ENCODE measurements at places on chromosomes 5 and 9.

DNA sequence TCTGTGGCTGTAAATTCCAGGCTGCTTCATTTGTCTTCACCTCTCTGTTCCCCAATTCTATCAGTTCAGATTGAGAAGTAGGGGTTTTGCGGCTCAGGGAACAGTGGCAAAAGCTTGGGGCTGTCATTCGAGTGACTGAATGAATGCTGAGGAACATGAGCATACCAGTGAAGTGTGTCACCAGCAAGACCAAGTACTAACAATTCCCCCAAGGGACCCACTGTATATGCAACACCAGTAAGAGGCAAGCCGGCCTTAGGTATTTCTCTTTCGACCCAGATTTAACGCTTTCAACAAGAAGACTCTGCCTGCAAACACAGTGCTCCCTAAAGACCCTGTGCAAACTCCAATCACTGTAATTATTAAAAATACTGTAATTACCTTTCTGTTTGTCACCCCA lies 25.8 kb downstream of the KLHL3 start:
- DNase-seq, result no peak

GRCh38 chr9:79383096-79383495 lies 188.7 kb upstream of the TLE4 start:
- no peak for DNase-seq

- peak; percentile 82 for DNase-seq
These were observed 75.5 kb downstream of the KLHL3 start for GRCh38 chr5:137660349-137660817.

- DNase-seq, result no peak
These were observed 144.7 kb downstream of the KDM4C start for GRCh38 chr9:6902423-6902822.

DNA sequence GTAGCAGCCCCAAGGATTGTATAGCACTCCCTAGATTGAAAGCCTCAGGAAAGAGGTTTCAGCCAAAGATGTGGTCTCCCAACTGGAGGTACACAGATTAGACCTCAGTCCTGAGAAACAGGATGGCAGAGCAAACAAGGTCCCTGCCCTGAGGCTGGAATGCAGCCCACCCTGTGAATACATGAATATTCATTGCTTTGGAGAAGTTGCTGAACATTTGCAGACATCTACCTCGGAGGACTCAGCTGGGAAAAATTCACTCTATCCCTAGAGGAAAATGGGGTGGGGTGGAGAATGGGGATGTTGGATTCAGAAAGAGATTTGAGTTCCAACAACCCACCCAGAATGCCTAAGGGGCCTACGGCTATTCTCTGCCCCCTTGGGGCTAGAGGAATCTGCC lies 129.4 kb downstream of the SLIT3 start:
- DNase-seq, result no peak

DNA sequence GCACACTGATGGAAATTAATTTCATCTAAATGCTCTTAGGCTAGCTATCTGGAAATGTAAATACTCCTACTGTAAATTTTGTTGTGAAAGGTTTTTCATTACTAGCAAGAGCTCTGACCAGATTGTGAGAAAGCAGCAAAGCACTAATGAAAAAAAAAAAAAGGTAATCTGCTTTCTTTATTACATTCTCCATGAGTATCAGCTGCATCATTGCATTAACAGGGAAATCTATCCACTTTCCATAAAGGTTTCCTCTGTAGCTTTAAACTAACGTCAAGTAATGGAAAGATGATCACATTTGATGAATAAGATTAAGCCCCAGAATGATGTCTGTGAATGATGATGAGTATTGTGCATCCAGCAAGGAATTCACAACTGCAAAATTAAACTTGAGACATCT lies 790.6 kb upstream of the TYRP1 start:
- no peak for DNase-seq

- no peak for DNase-seq
These were observed 103.8 kb upstream of the FBN2 start for GRCh38 chr5:128641861-128642260.

DNA sequence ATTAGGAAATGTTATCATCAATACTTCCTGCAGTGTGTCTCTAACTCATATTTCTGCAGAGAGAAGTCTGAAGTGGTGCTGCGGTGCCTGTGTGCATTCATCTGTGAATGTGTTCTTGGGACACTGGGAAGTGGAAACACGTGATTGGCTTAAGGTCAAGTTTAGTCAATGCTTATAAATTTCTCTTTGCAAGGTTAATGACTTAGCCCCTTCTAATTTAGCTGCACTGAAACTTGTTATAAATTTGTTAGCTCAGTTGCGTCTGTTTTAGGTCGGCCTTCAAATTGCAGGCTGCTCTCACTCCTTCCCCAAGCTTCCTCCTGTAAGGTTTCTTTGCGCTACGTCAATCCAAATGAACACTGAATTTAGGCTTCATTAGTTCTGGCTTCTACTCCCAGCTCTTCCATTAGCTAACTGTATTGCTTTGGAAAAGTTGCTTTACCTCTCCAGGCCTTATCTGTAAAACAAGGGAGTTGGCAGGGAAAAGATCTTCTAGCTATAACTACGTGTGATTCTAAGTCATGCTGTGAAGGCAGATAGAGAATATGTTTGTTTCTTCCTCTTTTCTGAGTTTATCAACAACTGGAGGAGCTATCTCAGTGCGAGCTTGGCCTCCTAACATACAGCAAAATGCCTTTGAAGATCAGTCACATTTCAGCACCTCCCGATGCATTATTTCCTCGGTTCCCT lies 341.8 kb downstream of the NFIB start:
- DNase-seq, result no peak

GRCh38 chr9:100170556-100170955 lies 71.5 kb downstream of the INVS start:
- no peak for DNase-seq

DNA sequence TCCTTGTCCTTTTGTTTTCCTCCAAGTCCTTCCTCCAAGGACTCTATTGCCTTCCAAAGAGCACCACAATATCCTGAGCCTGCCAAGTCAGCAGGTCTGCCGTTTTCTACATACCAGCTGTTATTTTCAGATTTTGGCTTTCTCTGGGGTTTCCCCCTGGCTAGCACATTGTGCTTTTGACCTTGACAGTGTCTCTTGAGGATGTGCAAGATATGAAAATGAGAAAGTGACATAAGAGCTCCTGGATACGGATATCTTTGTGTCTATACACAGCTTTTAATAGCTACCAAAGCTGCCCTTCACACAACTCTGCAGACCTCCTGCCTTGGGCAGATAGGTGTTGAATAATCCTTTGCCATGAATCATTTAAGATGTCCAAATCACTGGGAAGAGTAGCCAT lies 67.0 kb downstream of the HAPLN1 start:
- no peak for DNase-seq

- DNase-seq, result peak; percentile 22
These were observed 63.3 kb downstream of the CSF2 start for GRCh38 chr5:132136906-132137305.

DNA sequence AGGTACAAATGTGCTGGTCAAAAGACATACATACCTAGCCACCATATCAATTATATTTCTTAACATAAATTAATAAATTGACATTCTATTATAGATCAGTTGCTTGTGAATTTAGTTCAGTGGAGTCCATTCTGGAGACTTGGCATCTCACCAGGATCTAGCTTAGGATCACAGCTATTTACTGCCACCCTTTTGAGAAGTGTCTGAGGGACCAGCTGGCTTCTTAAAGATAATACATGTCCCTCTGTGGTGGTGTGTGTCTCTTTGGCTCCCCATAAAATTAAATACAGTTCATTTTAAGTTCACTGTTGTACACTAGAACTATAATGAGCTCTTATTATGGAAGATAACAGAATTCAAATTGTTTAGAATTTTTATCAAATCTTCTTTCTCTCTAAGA lies 290.7 kb downstream of the PRELID2 start:
- no peak for DNase-seq

- no peak for DNase-seq
These were observed 139.8 kb downstream of the SLIT3 start for GRCh38 chr5:169161022-169161680.

GRCh38 chr5:3124410-3124809 lies 372.9 kb upstream of the IRX2 start:
- no peak for DNase-seq

DNA sequence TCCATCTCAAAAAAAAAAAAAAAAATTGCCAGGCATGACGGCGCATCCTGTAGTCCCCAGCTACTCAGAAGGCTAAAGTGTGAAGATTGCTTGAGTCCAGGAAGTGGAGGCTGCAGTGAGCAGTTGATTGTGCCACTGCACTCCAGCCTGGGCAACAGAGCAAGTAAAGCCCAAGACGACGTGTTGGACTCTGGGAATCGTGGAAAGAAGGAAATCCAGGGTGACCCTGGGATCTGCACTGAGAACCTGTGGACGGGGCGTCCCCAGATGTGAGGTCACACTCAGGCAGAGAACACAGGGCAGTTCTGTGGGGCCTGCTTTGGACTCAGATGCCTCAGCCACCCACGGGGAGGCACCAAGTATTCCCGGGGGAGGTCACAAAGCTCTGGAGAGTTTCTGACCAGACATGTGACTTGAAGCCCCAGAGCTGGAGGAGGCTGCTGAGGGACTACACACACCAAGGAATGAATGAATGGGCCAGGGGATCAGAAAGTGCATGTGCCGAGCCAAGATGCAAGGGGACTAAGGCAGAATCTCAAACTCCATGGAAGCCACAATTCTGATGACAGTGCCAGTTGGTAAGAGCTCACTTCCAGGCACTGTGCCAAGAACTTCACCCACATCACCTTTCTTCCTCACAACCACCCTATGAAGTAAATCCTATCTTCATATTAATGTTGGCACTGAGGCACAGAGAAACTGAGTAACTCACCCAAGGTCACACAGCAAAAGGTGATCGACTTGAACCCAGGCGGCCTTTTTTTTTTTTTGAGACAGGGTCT lies 12.9 kb downstream of the DYNC2I2 start:
- DNase-seq, result no peak

DNA sequence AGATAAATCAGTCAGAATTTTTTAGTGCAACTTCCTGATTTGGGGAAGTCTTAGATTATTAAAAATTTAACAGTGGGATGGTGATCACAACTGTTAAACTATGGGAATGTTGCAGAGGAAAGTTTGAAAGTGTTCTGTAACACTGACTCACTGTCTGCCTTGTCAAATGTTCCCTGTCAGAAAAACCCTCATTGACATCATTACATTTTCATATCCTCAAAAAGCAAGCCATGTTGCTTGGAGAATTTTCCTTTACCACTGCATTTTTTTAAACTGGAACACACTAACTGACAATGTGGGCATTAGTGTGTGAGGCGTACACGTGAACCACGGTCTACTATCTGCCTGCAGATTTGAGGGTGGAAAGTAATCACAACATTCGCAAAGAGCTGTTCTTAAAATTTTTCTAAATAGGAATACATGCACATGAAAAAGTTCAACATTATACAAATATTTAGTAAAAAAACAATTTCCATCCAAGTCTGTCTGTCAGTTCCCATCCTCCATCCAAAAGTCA lies 28.6 kb upstream of the IL7R start:
- DNase-seq, result no peak

- DNase-seq, result no peak
These were observed 550.0 kb downstream of the BNC2 start for GRCh38 chr9:16320338-16320902.

DNA sequence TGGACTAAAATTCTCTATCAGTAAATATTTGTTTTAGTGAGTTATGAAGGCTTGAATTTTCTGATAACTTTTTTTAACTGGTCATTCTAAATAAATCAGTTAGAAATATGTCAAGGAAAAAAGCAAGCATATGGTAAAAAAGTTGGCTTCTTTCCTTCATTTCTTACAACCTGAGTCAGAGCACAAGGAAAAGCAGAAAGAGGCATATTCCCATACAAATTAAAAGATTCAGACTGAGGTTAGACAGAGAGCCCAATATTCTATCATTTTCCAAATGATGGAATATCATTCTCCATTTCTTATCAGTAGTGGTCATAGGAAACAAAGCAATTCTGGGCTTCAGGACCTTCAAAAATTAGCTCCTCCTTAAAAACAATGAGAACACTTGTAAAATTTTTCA lies 732.1 kb downstream of the MAT2B start:
- DNase-seq, result no peak

GRCh38 chr5:108639366-108639765 lies 108.3 kb upstream of the FER start:
- DNase-seq, result no peak

GRCh38 chr9:88310310-88310980 lies 77.8 kb upstream of the SPIN1 start:
- no peak for DNase-seq

GRCh38 chr5:64822320-64822719 lies 53.6 kb downstream of the CWC27 start:
- no peak for DNase-seq

DNA sequence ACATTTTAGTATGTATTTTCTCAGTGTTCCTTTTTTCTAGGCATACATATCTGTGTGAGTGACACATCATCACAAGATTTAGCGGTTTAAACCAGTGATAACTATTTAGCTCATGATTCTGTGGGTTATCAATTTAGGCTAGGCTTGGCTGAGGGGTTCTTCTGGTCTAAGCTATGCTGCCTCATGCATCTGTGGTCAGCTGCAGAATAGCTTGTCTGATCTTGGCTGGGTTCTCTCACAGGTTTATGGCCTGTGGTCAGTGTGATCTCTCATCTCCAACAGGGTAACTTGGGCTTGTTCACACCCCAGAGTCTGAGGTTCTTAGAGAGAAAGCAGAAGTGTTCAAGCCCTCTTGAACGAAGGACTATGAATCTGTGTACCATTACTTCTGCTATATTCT lies 363.3 kb downstream of the KDM4C start:
- DNase-seq, result no peak

DNA sequence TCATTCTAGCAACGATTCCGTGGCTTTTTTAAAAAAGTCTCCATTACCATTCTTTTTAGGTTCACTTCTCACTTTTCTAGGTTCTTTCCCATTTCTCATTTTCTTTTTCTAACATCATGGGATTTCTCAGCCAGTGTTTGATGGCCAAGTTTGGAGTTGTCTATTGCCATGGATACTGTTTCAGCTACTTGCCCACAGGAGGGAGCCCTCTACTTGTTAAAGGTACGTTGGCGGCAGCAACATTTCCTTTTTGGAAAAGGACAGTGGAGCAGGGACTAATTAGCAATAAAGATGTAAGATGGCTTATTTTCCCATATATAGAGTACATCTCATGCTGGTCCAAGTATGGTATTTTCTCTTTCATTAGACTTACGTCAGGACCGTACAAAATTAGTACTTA lies 2257.5 kb upstream of the C9orf72 start:
- DNase-seq, result peak; percentile 45

GRCh38 chr5:42005561-42006153 lies 80.6 kb downstream of the FBXO4 start:
- DNase-seq, result no peak

- DNase-seq, result no peak
These were observed 19.5 kb downstream of the MTREX start for GRCh38 chr5:55327281-55327680.

DNA sequence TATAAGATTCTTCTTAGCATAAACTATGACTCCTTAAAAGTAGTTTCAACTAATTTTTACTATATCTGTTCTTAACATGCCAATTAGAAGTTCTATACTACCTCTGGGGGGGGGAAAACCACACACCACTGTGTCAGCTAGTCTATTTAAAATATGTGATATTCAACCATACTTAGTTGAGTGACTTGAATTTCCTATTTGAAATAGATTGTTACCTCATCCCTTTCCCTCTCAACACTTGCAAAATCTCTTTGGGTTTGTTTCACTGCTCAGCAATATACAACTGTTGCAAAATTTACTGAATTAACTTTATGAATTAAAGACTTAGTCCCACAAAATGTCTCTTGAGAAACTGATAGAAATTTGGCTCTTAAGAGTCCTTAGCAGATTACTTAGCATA lies 151.1 kb upstream of the POU5F2 start:
- no peak for DNase-seq

GRCh38 chr5:55927861-55928655 lies 66.7 kb downstream of the IL6ST start:
- DNase-seq, result no peak

- DNase-seq, result no peak
These were observed 221.3 kb downstream of the PIK3R1 start for GRCh38 chr5:68436686-68437520.

Measured in dorsolateral prefrontal cortex (tissue), 122 donors.